Activated CD4-positive, alpha-beta T cell treated with anti-CD3 and anti-CD28 coated beads, Interleukin-2, amount 50 U/mL, for 48 hours (primary cell): ENCODE measurements at places on chromosomes 5 and 9.

DNA sequence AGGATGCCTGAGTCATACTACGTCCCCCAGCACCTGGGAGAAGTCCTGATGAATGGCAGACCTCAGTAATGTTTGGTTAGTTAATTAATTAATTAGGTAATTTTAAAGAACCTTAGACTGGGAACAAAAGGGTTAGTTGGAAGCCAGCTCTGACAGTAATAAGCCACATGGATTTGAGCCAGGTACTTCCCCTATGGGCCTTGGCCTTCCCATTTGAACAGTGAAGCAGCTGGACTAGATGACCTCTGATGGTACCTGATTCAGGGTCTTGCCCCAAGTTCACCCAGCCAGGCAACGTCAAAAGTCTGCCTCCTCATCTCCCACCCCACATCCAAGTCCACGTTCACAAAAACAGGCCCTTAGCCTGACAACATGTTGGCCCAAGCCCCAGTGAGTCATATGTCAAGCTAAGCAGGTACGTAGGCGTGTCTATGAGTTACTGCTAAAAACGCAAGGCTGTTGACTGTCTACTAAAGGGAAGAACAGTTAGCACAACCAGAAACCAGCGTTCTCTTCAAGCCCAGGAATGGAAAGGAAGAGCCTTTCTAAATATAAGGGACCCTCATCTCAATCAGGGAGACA, 303.2 kb downstream of the ACTL7B start:
- no peak for DNase-seq

DNA sequence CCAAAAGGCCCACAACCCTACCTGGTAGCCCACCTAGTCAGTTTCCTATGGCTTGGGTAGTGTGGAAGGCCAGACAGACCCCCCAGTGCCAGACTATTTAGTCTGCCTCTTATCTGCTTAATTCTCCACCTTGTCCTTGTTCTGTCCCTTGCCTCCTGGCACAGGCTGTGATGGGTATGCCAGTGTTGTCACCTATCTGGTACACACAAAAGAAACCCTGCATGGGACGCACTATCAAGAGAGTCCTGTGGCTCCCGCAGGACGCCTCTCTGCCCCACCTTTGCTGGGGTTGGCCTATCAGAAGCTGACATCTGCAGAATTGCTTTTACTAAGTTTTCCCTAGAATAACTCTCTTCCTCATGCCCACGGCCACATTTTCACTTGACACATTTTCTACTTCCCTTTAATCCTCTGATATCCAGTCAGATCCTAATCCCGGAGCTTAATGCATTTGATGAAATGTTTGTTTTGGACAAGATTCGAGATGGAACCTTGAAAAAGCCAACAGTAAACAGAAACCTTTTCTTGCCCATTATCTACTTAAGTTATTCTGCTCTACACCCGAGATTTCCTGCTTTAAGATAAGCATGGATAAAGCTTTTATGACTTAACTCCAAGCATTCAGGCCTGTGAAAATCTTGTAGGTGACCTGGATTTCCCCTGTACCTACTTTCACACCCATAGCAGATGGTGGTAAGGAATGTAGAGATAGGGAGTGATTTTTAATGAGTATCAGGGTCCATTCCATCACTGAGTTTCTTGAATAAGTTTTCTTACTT, 468.5 kb downstream of the ZNF608 start:
- no peak for DNase-seq

DNA sequence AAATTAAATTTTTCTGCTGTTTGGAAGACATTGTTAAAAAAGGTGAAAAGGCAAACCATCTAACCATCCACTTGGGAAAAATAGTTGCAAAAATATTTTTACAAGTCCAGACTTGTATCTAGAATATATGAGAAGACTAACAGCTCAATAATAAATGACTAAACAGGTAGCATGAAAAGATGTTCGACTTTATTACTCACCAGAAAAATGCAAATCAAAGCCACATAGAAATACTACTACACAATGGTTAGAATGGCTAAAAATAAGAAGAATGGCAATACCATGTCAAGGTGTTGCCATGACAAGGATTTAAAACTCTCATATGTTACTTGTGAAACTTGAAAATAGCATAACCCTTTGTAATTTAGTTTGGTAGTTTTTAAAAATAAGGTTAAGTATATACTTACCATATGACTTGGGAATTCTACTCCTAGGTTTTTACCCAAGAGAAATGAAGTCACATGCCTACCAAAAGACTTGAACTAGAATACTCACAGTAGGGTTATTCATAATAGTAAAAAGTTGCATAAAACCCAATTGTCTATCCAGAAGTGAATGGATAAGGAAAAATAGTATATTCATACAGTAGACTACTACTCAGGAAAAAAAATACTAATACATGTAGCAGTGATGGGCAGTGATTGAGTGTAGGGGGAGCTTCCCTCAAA, 93.8 kb downstream of the VPS13A start:
- DNase-seq, result no peak

- peak; percentile 54 for DNase-seq
These were observed 39.3 kb upstream of the RAD23B start for GRCh38 chr9:107243742-107244141.

- no peak for DNase-seq
These were observed 141.5 kb upstream of the NR4A3 start for GRCh38 chr9:99680191-99680590.

DNA sequence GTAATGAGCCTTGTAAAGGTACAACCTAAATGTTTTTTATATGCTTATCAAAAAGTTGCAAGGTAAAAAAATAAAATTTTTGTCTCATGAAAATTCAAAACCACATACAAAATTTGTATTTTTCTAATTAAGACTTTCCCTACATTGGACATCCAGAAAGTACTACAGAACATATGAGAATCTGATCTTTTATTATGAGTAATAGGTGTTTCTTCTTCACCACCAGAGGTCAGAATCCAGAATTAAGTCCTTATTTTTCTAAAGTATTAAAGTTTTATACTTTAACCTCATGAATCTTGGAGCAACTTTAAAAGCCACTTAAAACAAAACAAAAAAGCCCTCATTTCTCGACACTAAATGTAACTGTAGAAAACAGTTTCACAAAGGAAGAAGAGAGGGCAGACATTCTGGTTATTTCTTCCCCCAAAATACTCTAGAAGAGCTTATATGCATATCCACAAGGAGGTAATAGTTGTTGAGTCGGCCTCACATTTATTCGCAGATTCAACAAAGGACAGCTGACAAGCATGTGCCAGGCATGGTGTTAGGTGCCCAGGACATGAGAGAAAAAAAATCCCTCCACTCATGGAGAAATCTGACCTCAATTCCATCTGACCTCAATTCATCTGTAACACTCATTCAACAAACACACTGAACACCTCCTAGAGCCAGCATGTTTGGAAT, 69.3 kb downstream of the MLLT3 start:
- no peak for DNase-seq

GRCh38 chr5:120621339-120621738, 157.2 kb downstream of the PRR16 start:
- DNase-seq, result no peak

- DNase-seq, result no peak
These were observed 144.1 kb downstream of the MAT2B start for GRCh38 chr5:163649514-163649913.

- DNase-seq, result no peak
These were observed 40.9 kb downstream of the VLDLR start for GRCh38 chr9:2662496-2662895.

DNA sequence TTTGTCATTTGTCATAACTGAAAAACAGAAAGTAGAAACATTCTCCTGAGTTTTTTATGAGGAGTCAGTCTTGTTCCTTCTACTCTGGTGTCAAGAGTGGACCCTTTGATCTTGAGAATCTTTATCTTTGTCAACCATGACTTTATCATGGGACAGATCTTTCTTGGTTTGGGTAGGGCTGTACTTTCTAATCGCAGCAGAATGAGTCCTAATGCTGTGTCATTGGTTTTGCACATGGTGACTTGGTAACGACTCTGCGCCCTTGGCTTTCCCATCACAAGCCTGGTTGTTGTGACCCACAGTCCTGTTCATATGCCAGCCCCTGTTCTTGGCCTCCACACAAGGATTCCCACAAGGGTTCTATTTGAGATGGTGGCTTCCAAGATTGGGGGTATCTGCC, 45.6 kb downstream of the AOPEP start:
- no peak for DNase-seq

- DNase-seq, result peak; percentile 34
These were observed 26.4 kb downstream of the ATP6V0E1 start for GRCh38 chr5:173010021-173010420.

DNA sequence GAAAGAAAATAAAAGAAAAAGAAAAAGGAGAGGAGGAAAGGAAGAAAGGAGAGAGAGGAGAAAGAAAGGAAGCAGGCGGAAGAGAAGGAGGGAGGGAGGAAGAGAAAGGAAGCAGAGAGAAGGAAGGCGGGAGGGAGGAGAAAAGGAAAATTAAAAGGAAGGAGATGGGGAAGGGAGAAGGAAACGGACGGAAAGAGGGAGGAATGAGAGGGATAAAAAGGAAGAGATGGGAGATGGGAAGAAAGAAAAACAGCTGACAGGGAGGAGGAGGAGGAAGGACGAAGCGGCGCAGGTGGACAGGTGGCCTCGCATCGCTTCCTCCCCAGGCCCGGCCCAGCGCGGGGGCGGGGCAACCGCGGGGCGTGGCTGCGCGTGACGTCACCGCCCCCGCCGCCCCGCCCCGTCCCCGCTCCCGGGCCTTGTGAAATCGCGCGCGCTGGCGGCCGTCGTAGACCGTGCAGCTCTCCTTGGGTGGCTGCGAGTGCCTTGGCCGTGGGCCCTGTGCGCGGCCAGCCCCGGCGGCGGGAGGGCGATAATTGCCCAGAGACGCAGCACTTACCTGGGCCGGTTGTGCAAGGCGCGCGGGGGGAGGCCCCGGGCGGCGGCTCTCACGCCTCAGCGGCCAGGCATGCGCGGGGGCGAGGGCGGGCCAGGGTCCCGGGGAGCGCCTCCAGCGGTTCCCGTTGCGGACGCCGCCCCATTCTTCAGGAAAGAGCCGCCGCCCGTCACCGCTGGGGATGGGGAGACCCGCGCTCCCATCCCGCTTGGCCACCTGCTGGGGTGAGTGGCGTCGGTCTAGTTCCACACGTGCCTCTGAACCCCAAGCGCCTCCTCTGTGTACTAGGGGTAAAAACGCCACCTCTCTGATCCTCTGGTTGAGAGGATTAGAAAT, 49.6 kb upstream of the FOXE1 start:
- DNase-seq, result peak; percentile 67

GRCh38 chr5:33370466-33370859, 70.3 kb upstream of the TARS1 start:
- no peak for DNase-seq

DNA sequence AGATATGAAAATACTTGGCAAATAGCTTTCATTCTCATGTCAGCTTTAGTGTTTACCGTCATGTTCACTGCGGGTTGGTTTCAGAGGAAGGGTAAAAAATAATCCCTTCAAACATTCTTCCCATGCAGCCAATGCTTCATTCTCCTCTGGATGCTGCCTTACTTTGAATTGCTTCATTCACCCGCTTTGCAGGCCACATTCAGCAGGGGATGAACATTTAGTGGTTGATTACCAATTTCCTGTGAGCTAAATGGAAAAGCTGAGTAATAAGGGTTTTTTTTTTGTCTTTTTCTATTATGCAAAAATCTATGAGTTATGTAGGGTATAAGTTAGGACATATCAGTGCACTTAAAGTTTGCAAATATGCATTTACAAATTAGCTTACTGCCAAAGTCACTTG, 96.3 kb upstream of the MEF2C start:
- no peak for DNase-seq

DNA sequence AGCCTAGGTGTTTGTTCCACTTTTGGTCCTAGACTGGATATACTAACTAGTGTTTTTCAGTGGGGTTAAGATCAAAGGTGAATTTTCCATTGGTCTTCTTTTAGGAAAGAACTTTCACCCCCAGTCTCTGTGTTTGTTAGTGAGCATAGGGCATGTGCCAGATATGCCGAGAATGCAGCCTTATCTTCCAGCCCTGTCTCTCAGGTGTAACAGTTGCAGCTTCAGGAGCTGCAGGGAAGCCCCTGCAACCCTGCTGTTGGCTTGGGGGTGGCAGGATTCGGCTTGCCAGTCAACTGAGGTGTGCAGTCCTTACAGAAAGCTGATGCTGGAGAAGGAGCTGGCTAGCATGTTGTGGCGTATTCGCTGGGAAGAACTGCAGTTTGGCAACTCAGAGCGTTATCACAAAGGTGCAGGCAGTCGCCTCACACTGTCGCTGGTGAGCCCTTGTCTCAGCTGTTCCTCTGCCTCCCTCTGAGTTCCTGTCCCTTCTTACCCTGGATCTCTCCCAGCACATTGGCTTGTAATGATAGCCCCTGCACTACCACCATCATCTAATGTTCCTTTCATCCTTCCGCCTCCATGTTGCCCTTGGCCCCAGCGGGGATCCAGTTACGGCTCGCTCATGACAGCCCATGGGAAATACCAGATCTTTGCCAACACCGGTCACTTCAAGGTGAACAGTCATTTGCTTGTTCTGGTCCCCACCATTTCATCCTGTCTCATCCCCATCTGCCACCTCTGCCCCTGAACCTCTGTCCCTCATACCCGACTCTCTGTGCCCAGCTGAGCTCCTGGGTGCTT, 10.1 kb downstream of the NPR2 start:
- no peak for DNase-seq

GRCh38 chr9:136910901-136911245, 24.6 kb downstream of the TRAF2 start:
- no peak for DNase-seq

DNA sequence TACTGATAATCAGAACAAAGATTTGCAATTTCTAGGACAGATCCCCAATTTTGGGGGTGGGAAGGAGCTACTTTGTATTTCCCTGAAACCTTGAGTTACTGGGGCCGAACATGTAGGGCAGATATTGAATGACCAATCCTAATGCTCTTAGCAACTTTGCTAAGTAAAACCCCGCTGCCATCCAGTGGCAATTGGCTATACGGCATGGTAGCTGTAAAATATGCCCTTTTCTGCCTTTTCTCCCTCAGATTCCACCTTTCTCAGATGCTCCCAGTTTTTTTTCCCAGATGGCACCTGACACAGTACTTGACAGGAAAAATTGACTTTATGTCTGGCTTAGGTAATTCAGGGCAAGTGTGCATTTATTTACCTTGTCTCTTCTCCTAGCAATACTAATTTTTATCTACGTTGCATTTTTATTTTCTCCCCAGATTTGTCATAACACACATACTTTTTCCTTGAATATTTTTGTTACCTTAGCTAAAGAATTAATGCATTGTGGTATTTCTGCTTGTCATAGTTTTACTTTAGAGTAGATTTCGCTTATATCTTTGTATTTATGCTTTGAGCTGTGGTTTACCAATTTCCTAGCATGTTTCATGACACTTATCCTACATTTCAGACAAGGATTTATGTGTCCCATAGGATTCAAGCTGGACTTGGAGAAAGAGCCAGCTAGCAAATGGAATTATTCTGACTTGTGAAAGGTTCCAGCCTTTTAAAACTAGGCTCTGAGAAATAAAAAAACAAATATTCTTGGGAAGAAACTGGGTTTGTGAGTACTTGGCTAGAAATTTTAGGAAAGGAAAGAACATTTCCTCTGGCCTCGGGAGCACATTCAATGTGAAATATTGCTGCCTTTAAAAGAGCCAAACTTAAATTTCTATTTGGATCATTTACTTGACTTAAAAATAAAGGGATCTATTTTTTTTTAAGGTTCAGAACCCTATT, 37.4 kb downstream of the PIK3R1 start:
- peak; percentile 42 for DNase-seq

GRCh38 chr5:101253096-101253495, 350.0 kb upstream of the ST8SIA4 start:
- no peak for DNase-seq

- DNase-seq, result no peak
These were observed 87.4 kb downstream of the THBS4 start for GRCh38 chr5:80122579-80122978.

- no peak for DNase-seq
These were observed 169.9 kb downstream of the FER start for GRCh38 chr5:108917596-108917995.
